Activated CD4-positive, alpha-beta T cell treated with anti-CD3 and anti-CD28 coated beads for 36 hours (primary cell): ENCODE measurements at places on chromosomes 4 and X. TPM values are rescaled to one million over a fixed set of nuclear protein-coding genes. Genes with fewer than 3 reads are reported as not detected.
A peak's percentile ranks its signal among the peaks of the same experiment; 100 is the strongest.

GRCh38 chr4:73451981-73452747 lies 16.1 kb downstream of the AFP start:
- no peak for DNase-seq

- no peak for DNase-seq
Measured at GRCh38 chrX:10831716-10832502, 211.5 kb upstream of the MID1 start.

- DNase-seq, result no peak
Measured at GRCh38 chrX:124325732-124326131, 6.7 kb upstream of the TEX13D start.

DNA sequence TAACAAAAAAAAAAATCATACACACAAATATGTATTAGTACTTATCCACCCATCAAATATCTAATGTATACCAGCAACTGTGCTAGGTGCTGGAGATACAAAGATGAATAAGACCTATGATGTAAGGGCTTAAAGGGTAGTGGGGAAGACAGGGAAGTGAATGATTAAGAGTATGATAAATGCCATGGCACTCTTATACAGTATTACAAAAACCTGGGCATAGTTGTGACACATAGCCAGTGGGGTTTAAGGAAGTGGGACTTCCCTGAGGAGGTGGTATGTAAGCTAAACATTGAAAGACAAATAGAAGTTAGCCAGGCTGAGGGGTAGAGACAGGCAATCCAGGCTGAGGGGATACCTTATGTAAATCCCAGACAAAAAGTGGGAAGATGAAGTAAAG lies 23.5 kb downstream of the CHM start:
- DNase-seq, result no peak

- peak; percentile 72 for DNase-seq
Measured at GRCh38 chrX:103919270-103919637, 43.2 kb upstream of the TMSB15B start.

FRG2 gene
- total RNA-seq, result not detected

NMU gene
- 0.30 TPM for total RNA-seq

P2RY10 gene
- 30.4 TPM for total RNA-seq
